ENCODE measurements at places on chromosomes 16 and 17.

- H3K4me3 ChIP-seq, result no peak overlapping the region
- H3K4me1 ChIP-seq, result peaks cover 29% of the 10 kb centered on the region
- DNase-seq, result no peak
- H3K27ac ChIP-seq, result no peak overlapping the region
- no peaks in the 10 kb centered on the region for H3K27me3 ChIP-seq
These were observed 11.7 kb downstream of the TRAF4 start for GRCh38 chr17:28755486-28755885.

GRCh38 chr16:10103118-10103517 lies 79.1 kb downstream of the GRIN2A start:
- no peaks in the 10 kb centered on the region for H3K27me3 ChIP-seq
- H3K4me3 ChIP-seq, result no peak overlapping the region
- H3K36me3 ChIP-seq, result no peaks in the 10 kb centered on the region
- no peaks in the 10 kb centered on the region for H3K4me1 ChIP-seq

GRCh38 chr17:17044846-17045561 lies 2.7 kb downstream of the MPRIP start:
- H3K36me3 ChIP-seq, result no peaks in the 10 kb centered on the region
- H3K27ac ChIP-seq, result 0 out of 2 replicates have a peak overlapping the region, but pooled peaks have one; percentile 45
- DNase-seq, result peak; percentile 49
- H3K4me3 ChIP-seq, result peak overlapping the region; percentile 94

- H3K4me3 ChIP-seq, result no peak overlapping the region
- no peak for DNase-seq
- H3K27ac ChIP-seq, result no peak overlapping the region
- no peaks in the 10 kb centered on the region for H3K27me3 ChIP-seq
- H3K4me1 ChIP-seq, result no peaks in the 10 kb centered on the region
These were observed 100.6 kb upstream of the ZNF750 start for GRCh38 chr17:82940226-82941020.

GRCh38 chr17:80719449-80719848 lies 174.8 kb downstream of the RPTOR start:
- no peak overlapping the region for H3K4me3 ChIP-seq
- no peak overlapping the region for H3K27ac ChIP-seq
- H3K27me3 ChIP-seq, result no peaks in the 10 kb centered on the region
- no peaks in the 10 kb centered on the region for H3K4me1 ChIP-seq
- no peak for DNase-seq

DNA sequence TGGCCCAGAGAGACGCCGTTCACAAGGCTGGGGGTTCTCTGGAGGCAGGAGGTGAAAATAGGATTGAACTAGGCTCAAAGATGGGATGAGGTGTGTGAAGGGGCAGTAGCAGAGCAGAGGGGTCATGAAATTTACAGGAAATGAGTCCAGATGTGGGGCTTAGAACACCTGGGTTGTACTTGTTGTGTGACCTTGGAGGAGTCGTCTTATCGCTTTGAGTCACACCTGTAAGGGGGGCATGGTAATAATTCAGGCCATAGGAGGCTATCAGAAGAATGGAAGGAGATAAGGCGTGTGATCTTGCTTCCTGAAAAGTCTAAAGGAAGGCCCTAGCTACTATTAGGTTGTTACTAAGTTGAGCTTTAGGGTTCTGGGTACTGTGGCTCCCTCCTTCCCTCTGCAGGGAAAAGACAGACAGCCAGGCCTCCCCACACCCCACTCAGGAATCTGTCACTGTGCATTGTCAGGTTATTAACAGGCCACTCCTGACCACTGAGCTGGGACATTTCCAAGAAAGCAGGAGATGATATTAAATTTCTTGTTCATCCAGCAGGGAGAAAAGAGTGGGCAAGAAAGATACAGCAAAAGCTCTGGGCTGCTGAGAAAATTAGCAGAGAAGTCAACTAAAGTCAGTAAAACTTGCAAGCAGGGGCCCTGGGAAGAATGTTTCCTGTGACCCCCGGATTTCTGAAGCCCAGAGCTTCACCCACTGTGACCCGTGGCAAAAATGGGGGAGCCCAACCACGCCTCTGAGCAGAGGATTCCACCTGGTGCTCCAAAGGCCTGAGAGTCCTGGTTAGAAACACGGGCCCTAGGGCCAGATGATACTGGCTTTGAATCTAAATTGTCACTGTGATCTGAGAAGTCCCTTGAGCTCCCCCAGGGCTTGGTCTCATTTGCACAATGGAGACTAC lies 6.0 kb upstream of the CDC42EP4 start:
- H3K36me3 ChIP-seq, result no peaks in the 10 kb centered on the region
- H3K27ac ChIP-seq, result no peak overlapping the region
- DNase-seq, result no peak
- no peak overlapping the region for H3K4me3 ChIP-seq
- peaks cover 7% of the 10 kb centered on the region for H3K27me3 ChIP-seq

GRCh38 chr17:57965521-57966160 lies 10.4 kb upstream of the CUEDC1 start:
- no peak overlapping the region for H3K4me3 ChIP-seq
- no peaks in the 10 kb centered on the region for H3K36me3 ChIP-seq
- no peak overlapping the region for H3K27ac ChIP-seq

DNA sequence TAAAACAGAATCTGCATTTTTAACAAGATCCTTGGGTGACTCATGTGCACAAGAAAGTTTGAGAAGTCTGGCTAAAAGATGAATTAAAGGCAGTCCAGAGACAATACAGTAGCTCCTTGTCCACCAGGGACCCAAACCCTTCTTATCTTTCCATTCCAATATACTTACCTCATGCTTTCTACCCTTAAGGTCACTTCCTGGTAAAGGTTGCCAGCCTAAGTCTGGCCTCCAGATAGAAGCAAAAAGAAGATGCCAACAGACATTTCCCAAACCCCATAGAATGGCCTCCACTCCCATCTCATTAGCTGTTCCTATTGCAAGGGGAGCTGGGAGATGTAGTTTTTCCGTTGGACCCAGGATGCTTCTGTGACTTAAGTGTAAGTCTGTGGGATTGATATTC lies 101.4 kb upstream of the XYLT1 start:
- H3K27ac ChIP-seq, result no peak overlapping the region
- peak; percentile 14 for DNase-seq
- H3K27me3 ChIP-seq, result no peaks in the 10 kb centered on the region
- no peaks in the 10 kb centered on the region for H3K36me3 ChIP-seq

GRCh38 chr16:89904606-89905510 lies 13.8 kb upstream of the MC1R start:
- H3K27me3 ChIP-seq, result no peaks in the 10 kb centered on the region
- H3K4me3 ChIP-seq, result no peak overlapping the region
- DNase-seq, result no peak
- no peak overlapping the region for H3K27ac ChIP-seq
